GM13976 (cell line): ENCODE measurements at places on chromosomes 2 and 18.
A peak's percentile ranks its signal among the peaks of the same experiment; 100 is the strongest.

DNA sequence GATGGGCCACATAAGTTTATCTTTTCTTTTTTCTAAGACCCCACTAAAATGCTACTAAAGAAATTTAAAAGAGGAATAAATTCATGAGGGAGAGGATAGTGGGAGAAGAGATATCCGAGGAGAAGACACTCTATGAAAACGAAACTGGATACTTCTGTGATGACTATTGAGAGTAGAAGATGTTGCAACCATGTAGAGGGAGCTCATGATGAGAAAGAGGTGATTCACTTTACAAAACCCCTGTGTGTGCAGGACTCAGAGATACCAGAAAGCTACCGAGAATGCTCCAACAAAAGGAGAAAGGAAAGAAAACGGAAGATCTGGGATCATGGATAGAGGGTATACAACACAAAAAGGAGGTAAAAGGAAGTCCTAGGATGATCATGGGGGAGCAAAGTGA is 34.9 kb downstream of the SLC38A11 start:
- DNase-seq = no peak

DNA sequence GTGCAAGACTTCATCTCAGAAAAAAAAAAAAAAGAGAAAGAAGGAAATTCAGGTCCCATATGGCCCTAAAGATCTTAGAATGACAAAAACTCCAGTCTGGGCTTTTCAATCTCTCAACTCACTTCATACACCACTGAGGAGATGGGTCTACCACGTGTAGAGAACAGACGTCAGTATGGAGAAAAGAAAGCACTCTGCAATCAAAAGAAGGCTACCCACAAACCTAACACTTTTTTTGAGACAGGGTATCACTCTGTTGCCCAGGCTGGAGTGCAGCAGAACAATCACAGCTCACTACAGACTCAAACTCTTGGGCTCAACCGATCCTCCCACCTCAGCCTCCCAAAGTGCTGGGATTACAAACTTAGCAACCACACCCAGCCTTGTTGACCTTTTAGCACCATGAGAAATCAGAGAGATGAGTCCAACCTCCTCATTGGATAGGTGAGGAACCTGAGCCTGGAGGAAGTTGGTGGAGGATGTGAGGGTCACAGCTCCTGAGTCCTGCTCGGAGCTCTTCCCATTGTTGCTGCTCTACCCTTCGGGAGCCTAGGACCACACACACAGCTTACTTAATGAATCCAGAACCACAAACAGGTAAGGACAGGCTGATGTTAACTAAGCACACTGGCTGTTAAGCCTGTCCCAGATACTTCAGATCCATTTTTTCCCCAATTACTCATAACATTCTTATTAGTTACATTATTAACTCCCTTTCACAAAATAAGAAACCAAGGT is 23.7 kb downstream of the TBC1D8 start:
- DNase-seq = no peak

GRCh38 chr2:171745141-171745540 is 57.9 kb downstream of the DYNC1I2 start:
- no peak for DNase-seq

- DNase-seq = no peak
Observed at GRCh38 chr2:235564884-235565530, 71.2 kb downstream of the AGAP1 start.

GRCh38 chr2:47128705-47129104 is 26.4 kb downstream of the STPG4 start:
- DNase-seq = no peak

GRCh38 chr2:151032741-151033191 is 228.9 kb downstream of the RBM43 start:
- DNase-seq = no peak

DNA sequence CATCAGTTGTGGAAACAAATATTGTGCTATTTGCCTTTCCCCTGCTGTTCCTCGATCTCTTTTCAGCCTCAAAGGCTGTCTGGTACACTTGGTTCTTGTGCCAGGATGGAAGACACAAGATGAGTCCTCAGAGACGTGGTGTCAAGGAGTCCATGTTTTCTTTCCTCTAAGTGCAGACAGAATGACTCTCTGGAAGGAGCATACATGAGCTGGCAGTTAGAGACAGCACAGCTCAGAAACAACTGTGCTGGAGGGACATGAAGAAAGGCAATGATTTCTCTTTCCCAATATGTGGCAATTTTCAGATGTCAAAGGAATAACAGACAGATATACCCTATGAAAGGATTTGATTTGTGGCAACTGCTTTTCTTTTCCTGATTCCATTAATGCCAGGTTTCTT is 162.2 kb downstream of the AFF3 start:
- DNase-seq = no peak

GRCh38 chr2:195903956-195904355 is 164.7 kb downstream of the DNAH7 start:
- DNase-seq = no peak

DNA sequence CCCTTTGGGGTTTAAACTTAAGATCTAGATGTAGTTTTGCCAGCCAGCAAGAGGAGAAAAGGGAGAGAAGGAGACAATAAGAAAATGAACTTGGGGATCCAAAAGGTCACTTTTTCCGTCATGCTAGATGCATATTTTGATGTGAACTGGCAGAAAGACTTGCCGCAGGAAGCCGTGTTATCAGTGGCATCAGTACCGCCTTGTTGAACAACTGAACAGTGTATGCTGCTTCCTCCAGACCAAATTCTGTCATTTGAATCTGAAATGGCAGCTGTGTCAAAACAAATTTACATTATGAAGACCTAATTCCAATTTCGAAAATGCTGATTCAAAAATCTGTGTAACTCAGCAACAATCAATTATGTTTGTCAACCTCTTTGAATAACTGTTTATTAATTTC is 42.1 kb downstream of the TMEM200C start:
- no peak for DNase-seq

DNA sequence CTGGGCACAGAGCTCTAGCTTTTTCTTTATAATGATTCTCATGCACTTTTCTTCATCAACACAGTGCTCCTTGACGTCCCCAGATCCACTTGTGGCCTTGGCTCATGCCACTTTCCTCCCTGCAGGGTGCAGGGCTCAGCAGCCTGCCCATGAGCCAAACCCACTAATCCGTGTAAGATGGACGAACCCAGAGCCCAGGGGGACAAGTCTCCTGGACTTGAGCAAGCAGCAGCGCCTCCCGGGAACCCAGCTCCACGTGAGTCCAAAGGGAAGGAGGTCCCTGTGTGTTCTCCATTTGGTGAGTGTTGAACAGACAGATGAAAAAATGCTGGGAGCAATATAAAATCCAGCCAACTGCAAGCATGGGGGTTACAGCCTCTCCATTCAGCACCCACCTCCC is 470.6 kb upstream of the HS6ST1 start:
- DNase-seq = no peak

GRCh38 chr2:56133931-56134629 is 49.7 kb upstream of the CCDC85A start:
- no peak for DNase-seq

DNA sequence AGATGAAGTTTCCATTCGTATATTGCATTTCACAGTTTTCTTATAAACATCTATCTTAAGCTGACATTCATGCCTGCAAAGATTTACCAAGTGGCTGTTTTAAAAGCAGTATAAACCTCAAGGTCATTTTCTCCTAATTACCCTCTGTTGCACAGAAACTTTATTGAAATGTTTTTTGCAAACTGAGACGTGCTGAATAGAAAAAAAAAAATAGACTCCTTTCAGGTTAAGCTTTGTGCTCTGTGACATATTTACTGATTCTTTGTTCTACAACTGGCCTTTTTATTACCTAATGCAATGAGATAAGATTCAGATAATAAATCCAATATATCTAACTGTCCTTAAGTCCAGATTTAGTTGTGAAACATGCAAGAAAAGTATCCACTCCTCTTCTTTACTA is 938.7 kb downstream of the DSC3 start:
- DNase-seq = no peak

DNA sequence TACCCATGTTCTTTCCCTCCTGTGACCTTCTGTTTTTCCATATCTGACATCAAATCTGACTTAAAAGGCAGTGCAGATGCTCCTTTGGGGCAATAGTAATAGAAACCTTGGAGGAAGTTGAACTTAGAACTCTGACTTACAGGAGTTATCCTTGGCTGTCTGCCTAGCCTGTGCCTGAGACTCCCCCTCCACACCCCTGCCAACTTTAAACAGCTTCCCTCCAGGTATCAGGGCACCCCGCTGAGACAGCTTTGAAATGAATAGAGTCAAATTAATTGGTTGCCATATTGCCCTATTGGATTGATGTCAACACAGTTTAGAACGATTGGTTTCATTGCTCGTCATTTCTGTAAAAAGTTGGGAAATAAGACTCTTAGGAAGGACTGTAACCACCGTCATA is 322.0 kb downstream of the PRKCE start:
- DNase-seq = peak; percentile 2

DNA sequence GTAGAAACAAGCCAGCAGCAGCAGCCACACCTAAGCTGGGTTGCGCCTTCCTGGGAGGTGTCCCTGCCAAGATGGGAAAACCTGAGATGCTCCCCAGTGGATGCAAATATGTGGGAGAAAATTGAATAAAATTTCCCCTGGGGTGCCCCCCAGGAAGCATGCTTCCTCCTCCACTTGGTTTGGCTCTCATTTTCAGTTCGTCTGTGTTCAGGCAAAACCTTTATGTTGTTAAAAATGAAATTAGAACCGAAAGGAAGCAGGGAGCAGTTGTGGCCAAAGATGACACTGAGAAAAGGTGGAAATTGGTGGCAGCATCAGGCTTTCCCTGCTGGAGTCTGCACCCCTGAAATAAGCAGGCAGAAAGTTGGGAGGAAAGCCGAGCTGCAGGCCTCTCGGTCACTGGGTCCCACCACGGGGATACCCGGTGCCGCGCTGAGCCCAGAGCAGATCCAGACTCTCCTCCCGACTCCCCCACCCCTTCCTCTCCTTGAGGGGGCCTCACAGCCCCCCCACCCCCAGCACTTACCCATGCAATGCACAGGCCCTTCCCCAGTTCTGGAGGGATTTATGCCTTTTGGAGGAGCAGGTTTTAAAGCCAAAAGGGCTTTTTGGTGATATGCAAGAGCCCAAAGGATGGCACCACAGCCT is 267.7 kb upstream of the SPRED2 start:
- DNase-seq = peak; percentile 18

DNA sequence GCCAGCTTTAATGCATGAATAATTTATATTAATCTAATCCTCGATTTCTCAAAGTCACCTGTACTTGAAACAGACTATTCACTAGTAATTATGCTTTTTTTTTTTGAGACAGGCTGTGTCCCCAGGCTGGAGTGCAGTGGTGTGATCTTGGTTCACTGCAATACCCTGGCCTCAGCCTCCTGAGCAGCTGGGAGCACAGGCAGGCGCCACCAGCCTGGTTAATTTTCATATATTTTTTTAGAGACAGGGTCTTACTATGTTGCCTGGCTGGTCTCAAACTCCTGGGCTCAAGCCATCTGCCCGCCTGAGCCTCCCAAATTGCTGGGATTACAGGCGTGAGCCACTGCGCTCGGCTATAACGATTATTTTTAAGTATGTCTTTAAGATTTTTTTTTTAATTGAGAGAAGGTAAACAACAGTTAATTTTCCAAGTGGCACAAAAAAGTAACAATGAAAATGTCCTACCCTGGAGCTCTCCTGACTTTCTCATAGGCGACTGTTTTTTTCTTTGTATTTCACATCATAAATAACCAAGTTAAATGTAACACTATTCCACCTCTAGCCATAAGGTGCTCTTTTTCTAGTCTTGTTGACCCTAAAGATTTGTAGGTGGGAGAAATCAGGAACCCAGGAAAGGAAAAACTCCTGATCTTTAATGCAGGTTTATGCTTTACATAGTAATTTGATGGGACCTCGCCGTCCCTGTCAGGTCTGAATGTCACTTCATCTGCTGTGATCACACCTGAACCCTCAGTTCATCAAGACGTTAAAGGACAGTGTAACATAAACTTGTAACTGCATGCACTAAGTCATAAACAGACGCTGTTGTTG is 1.3 kb upstream of the ANKRD12 start:
- DNase-seq = no peak

GRCh38 chr2:6975988-6976387 is 58.8 kb downstream of the RNF144A start:
- DNase-seq = no peak

DNA sequence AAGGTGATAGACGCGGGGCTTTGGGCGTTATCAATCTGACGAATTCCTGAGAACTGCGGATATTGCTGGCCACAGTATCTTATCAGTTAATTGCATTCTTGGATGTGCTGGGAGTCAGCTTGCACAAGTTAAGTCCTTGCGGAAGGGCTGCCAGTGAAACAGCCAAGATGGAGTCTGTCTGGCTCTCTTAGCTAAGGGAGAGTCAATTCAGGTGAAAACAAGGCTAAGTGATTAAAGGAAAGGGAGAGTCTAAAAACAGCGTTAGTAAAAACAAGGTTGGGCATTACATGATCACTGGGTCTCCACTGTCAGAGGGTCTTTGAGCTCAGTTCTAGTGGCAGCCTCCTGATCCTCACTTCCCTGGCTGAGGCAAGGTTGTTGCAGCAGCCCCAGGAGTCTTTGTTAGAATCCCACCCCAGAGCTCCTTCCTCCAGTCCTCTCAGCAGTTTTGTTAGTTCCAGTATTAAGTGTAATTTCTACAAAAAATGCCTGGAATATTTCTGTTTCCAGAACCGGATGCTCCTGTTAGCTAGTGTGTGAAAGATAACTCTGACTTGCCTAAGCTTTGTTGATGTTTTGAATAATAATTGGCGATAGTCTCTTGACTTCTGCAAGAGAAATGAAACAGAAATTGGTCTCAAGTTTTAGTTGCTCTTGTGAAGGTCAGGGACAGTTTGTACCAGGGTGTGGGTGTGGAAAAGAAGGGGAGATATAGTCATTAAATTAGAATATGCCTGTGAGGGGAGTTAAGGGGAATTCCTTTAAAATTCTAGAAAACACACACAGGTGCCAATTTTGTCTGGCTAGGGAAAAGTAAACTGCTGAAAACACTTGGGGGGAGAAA is 10.6 kb downstream of the CFLAR start:
- no peak for DNase-seq

DNA sequence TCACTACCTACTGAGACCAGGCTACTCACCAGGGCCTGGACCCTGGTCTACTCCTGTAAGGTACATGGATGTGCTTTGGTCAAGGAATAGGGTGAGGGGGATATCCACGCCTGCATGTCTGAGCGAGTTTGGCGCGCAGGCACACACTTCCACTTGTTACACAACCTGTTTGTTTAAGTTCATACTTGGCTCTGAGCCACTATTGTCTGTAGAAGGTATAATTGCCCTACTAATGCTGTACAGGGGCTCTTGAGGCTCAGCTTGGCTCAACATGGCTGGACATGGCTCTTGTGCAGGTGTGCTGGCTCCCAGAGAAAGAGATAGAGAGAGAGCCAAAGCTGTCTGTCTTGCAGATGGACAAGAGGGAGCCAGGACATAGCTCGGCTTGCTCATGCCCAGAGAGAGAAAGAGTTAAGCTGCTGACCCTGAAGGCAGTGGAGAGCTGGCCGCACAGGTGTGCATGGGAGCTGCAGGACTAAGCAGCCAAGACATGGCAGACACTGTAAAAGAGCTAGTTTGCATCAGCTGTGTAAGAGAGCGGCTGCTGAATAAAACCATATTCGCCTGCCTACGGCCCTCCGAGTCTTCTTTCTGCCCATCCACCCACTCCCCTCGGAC is 35.2 kb downstream of the NPPC start:
- DNase-seq = no peak

DNA sequence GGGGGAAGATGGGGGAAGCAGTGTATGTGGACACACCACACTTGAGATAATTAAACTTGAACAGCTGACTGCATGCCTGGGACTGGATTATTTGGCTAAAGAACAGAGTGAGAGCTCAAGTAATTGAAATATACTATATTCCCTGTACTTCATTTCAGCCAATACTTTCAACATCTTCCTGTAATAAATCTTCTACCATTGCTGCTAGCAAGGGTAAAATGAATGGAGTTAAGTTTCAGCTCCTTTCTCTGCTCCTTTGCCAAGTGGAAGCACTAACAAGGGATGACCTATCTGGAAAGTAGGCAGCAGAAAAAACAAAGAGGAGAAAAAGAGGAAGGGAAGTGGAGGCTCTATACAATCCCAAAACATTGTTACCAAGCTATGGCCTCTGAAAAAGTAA is 50.9 kb downstream of the MMADHC start:
- DNase-seq = no peak
